Osteocyte (in vitro differentiated cells): ENCODE measurements at places on chromosomes 4 and X. TPM values are rescaled to one million over a fixed set of nuclear protein-coding genes. Genes with fewer than 3 reads are reported as not detected.

DNA sequence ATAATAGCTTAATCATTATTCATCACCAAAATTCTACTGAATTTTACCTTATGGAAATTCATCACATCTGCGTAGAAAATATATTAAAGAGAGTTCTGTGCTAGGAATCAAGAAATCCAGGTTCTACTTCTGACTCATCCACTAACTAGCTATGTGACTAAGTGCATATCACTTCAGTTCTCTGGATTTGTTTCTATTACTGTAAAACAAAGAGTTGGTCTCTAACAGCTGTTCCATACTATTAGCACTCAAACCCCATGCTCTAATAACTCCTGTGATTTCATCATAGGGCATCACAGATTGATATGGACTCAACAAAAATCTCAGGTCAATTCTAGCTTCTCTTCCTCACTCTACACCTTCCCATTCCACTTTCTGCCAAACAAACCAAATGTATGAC lies 572.0 kb downstream of the INPP4B start:
- no peaks in the 10 kb centered on the region for H3K27me3 ChIP-seq
- no peak overlapping the region for H3K4me3 ChIP-seq
- no peaks in the 10 kb centered on the region for H3K4me1 ChIP-seq
- no peak overlapping the region for H3K27ac ChIP-seq

DNA sequence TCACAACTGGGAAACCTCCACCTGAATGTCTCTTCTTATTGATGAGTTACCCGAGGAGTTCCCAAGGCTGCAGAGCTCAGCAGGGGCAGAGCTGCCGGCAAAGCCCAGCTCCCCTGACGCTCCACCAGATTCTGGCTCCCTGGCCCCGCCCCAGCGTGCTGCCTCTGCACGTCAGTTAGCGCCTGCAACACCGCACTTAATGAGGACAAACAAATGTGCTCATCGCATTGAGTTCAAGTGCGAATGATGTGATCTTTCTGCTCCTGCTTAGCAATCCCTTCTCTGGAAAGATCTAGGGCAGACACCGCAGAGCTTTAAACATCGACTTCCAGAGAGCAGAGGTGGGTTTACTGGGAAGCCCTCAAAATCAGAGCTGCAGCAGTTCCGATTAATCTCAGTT lies 55.5 kb upstream of the FBXW7 start:
- no peak overlapping the region for H3K27ac ChIP-seq
- H3K36me3 ChIP-seq: no peaks in the 10 kb centered on the region
- peak overlapping the region; percentile 62 for H3K4me3 ChIP-seq
- peaks cover 19% of the 10 kb centered on the region for H3K4me1 ChIP-seq
- peaks cover 31% of the 10 kb centered on the region for H3K27me3 ChIP-seq

DNA sequence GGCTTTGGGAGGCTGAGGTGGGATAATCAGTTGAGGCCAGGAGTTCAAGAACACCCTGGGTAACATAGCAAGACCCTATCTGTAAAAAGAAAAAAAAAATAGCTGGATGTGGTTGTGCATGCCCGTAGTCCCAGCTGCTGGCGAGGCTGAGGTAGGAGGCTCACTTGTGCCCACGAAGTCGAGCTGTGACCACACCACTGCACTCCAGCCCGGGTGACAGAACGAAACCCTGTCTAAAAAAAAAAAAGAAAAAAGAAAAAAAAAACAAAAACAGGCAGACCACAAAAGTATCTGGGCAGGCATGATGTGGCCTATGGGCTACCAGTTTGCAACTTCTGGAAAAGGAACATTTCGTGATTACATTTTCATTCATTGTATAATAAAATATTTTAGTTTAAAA lies 38.1 kb upstream of the RASGEF1B start:
- H3K4me1 ChIP-seq: no peaks in the 10 kb centered on the region
- no peak overlapping the region for H3K4me3 ChIP-seq
- peaks cover 12% of the 10 kb centered on the region for H3K27me3 ChIP-seq
- no peak for DNase-seq

KIT gene
- total RNA-seq: 10.8 and 11.6 TPM in 2 replicates
